ENCODE measurements at places on chromosomes 13 and 19.

DNA sequence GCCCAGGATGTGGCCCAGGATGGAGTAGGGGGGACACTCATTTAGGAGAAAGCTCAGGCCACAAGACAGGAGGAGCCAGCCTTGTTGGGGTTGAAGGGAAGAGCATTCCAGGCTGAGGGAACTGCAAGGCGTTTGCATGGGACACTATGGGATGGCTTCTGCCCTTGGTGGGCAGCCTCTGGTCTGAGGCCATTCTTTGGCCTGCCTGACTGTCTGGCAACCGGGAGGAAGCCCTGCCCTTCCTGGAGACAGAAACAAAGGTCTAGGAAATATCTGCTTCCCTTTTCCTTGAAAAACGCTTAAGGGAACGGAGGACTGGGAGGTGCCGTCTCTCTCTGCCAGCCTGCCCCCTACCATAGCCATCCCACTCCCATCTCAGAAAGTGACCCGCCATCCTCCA is 2.8 kb upstream of the ICAM1 start:
- no peak for DNase-seq

DNA sequence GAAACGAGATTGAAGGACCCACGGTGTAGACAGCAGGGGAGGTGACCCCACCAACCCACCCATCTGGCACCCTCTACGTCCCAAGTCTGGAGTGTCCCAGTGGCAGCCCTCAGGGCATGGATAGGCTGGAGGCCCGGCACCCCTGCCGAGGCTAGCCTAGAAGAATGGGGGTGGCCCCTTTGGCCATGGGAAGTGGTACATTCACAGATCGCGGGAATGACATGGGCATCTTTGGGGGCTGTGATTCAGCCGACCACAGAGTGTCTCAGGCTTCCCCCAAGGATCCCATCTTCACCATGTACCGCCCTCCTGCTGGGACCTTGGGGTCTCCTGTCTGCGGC is 11.3 kb upstream of the MKNK2 start:
- DNase-seq = no peak

DNA sequence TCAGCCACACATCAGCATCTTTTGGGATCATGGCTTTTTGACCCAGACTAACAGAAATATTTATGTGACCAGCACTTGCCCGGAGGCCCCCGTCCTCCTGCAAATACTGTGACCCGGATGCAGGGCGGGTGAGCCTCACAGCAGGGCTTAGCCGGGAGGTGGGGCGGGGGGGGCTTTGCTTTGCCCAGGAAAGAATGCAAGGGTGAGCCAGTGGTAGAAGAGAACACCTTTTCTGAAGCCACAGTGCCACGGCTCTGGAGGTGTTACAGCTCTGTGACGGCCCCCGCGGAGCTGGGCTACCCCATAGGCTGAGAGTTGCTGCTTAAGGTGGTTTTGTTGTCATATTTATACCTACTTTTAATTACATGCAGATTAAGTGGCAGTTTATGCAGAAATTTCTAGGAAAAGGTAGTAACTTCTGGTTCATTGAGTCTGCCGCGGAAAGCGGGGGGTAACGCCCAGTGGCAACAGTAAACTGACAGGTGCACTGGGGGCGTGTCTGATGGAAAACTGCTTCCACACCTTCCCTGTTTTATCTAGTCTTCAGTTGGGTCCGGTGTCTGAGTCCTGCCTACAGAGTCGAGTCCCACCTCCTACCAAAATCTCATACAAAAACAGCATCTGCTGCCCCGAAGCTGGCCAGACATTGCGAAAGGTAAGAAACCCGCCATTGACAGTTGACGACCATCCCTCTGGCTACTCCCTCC is 187.9 kb downstream of the TEX29 start:
- no peak for DNase-seq

- DNase-seq = no peak
These were observed 7.1 kb upstream of the DPP9 start for GRCh38 chr19:4730740-4731171.

DNA sequence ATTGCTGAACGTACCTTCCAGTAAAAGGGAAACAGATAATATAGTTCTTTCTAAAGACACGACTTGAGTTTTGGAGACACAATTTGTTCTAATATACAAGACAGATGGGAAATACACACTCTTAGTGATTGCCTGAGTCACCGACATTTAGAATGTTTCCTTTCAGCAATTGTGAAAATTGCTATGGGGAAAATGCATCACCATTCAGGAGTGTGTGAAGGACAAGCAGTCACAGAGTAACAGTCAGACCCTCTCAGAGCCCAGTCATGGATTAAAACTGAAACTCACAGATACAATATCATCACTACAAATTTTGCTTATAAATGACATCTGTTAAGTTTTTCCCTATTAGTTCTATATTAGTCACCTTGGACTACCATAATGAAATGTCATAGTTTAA is 286.1 kb downstream of the SPRY2 start:
- no peak for DNase-seq

DNA sequence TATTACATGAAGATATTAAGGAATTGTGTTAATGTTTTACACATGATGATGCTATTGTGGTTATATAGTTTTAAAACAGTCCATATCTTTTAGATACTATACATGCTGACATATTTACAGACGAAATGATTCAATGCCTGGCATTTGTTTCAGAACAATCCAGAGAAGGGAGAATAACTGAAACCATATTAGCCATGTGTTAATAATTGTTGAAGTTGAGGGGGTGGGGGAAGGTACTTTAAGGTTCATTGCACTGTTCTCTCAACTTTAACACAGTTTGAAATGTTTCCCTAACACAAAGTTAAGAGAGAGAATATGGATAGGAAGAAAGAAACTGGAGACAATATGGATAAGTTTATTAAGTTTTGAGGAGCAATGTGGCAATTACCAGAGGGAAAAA is 5.8 kb downstream of the CRYL1 start:
- no peak for DNase-seq
